ENCODE measurements at places on chromosomes 13 and 19.
A peak's percentile ranks its signal among the peaks of the same experiment; 100 is the strongest.

DNA sequence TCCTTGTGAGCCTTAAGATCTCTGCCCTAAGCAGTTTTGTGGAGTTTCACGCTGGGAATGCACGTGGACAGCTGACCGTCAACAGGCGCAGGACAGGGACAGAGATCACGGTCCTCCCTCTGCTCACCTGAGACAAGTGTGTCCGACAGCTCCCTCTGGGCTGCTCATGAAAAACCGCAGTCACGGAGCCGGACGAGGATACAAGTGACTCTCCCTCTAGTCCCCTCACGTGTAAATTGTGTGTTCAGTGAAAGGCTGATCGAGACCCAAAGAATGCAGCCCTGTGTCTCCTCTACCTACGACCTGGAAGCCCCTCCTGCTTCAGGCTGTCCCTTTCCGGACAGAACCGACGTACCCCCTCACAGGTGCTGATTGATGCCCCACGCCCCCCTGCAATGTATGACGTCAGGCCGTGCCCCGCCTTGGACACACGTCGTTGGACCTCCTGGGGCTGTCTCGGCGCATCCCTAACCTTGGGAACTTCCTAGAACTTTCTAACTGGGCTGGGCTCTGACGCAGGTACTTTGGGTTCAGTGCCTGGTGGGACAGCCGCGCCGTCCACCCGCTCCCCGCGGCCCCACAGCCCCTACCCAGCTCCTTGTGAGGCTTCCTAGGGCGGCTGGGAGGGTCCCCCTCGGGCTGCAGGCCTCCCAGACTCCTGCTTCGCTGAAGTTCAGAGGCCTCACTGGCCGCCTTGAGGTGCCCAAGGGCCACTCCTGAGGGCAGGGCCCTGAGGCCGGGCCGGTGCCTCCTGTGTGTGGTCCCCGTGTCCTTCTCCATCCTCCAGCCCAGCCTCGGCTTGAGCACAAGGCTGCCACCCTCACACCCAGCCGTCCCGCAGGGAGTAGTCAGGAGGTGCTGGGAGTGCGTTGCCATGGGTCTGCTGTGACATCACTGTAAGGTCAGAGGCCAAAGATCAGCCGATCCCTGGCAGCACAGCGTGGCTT lies at the start of gene C13orf46:
Gene C13orf46 (minus strand): TSS at position 859 of the 947 bp plus-strand sequence. CDS start 79 bp downstream, at position 780.
- no peak for DNase-seq

DNA sequence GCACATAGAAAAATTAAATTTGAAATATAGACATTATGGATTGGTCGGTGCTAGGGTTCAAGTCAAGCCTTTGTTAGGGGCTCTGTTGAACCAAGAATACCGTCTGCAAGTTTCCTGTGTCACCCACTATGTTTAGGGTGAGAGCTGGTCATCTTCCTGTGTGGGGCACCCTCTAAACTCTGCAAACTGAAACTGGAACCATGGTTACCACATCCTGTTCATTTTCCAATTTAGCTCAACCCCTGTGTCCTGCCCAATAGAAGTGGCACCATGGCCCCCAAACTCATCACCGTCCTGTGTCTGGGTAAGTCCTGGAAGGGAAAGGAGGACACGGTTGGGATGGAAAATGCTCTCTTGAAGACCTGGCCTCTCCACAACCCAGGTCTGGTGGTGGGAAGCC lies 29.9 kb downstream of the LAIR2 start:
- DNase-seq, result no peak

DNA sequence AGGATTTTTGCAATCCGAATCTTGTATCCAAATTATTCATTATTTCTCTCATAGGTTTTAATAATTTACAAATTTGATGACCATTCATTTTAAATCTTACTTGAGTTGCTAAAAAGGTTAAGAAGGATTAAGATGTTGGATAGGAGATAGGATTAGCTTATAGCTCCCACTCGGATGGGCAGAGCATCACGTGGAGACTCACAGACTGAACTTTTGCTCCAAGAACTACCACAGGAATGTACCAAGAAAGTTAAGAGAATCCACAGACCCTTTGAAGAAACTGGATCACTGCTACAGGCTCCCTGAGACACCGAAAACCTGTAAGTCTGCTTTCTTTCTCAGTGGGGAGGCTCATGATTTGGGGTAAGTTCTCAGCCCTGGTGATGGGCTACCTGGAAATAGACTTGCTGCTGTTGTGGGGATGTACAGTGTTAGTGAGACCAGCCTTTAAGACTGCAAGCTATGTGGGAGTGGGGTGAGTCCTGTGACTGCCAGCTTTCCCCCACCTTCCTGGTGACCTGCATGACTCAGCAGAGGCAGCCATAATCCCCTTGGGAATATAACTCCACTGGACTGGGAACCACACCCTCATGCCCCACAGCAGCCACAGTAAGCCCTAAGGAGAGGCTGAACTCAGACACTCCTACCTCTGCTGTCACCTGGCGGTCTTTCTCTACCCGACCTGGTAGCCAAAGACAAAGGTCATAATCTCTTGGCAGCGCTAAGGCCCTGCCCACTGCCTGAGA lies 1458.0 kb downstream of the OLFM4 start:
- no peak for DNase-seq

GRCh38 chr19:38543807-38544568 lies 73.8 kb downstream of the MAP4K1 start:
- DNase-seq, result peak; percentile 72

- DNase-seq, result peak; percentile 25
These were observed 24.3 kb downstream of the COLGALT1 start for GRCh38 chr19:17579661-17580244.

- no peak for DNase-seq
These were observed 13.3 kb downstream of the PLEKHF1 start for GRCh38 chr19:29678484-29679106.

Data from Kasumi-1 (cell line).